Islet precursor cell (in vitro differentiated cells): ENCODE measurements at places on chromosomes 11 and 22.

DNA sequence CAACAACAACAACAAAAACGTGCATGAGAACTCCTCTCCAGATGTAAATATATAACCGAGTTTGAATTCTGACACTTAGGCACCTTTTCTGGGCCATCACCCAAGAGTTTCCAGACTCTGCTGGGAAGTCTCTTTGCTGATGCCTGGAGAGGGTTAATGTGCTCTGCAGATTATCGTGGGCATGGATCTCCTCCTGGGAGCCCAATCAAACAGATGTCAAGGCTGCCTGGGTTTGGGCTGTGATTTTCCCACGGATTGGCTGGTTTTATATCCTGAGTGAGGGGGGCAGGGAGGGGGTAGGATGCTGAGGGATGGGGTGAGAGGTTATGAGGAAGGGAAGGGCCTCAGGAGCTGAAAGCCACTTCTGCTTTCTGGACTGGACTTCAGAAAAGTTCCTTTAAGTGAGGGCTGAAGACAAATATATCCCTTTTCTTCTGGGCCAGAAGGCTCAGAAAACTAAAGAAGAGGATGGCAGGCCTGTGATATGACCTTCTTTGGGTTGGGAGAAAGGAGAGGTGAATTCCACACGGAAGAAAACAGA lies 4.2 kb downstream of the ELF5 start:
- DNase-seq: no peak

GRCh38 chr22:28019360-28019759 lies 100.3 kb upstream of the PITPNB start:
- no peak for DNase-seq

- no peak for DNase-seq
These were observed 9.9 kb upstream of the SLC37A2 start for GRCh38 chr11:125053167-125053566.

DNA sequence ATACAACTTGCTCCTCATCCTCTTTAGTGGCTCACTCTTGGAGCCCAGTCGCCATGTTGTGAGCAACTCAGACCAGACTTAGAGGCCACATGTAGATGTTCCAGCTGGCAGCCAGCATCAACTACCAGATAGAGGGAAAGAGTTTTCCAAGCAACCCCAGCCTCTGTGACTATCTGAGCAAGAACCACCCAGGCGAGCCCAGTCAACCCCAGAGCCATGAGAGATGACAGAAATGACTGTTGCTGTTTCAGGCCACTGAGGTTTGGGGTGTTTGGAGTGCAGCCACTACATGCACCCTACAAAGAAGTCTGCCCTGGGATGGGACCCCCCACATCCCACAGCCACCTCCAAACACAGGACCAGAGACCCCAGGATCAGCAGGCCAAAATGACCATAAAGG lies 24.8 kb upstream of the CLDN5 start:
- DNase-seq: no peak

GRCh38 chr11:13303668-13304649 lies 26.4 kb downstream of the BMAL1 start:
- no peak for DNase-seq

GRCh38 chr11:126781942-126782341 lies 218.6 kb downstream of the KIRREL3 start:
- DNase-seq: no peak

GRCh38 chr11:91158891-91159537 lies 936.2 kb upstream of the CHORDC1 start:
- DNase-seq: no peak

DNA sequence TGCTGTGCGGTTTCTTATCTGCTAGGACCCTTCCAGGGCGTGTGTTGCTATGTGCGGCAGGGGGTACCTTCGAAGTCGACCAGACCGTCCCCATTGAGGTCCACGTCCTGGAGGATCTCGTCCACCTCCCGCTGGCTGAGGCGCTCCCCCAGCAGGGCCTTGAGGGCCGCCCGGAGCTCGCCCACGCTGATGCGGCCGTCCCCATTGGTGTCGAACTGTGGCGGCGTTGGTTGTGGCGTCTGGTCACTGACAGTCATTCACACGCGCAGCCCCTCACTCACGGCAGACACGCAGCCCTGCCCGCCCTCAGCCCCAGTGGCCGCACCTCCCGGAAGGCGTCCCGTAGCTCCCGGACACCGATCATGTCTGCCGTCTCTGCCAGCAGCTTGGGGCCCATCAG lies 3.5 kb downstream of the CABP2 start:
- no peak for DNase-seq

- DNase-seq: no peak
These were observed 2.8 kb downstream of the USH1C start for GRCh38 chr11:17541330-17541885.

GRCh38 chr22:38219632-38220031 lies 17.8 kb downstream of the MAFF start:
- DNase-seq: no peak

- DNase-seq: no peak
These were observed 20.0 kb downstream of the GUCY1A2 start for GRCh38 chr11:106998116-106998915.

DNA sequence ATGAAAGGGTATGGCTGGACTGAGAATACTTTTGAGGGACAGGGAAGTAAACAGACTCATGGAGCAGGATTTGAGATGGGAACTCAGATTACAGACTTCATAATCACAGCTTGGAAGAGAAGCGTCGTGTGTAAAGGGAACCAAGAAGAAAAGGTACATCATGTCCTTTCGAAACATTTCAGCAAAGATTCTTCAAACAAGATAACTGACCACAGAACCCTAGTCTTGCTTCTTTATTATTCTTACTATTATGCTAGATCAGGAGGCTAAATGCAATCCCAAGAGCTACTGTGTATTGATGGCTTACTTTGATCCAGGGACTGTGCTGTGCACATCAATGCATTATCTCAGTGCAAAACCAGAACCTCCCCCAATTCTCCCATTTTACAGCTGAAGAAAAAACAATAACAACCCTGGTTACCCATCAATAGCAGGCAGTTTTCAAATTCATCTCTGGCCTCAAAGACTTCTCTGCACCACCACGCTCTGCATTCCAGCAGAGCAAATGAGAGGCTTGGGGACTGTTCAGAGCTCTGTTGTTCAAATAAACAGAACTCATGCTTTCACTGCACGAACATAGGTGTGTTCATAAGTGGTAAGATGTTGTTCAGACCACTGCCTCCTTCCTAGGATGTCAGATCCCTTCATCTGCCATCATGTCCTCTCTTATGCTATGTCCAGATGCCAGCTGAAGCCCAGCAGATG lies 104.8 kb upstream of the NAV2 start:
- DNase-seq: peak; percentile 36

- no peak for DNase-seq
These were observed 10.3 kb upstream of the CCDC86 start for GRCh38 chr11:60831501-60832079.

GRCh38 chr11:19696073-19696472 lies 16.6 kb upstream of the NAV2 start:
- DNase-seq: no peak

- DNase-seq: peak; percentile 41
These were observed 228.5 kb upstream of the B3GAT1 start for GRCh38 chr11:134640536-134640935.

DNA sequence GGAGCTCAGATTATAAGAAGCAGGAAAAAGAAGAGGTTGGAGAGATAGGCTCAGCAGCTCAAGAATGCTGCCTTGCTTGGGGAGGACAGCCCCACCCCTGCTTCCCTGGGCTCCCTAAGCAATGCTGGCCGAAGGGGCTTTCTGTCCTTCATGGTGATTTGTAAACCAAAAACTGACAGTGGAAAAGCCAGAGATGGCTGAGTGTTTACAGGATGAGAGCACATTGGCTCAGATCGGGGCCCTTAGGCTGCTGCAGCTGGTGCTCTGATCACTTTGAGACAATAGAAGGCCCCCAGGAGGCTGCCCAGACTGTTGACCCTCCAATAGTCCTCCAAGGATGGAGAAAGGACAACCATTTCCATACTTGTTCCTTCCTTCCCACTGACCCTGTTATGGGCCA lies 28.8 kb upstream of the AMOTL1 start:
- no peak for DNase-seq

DNA sequence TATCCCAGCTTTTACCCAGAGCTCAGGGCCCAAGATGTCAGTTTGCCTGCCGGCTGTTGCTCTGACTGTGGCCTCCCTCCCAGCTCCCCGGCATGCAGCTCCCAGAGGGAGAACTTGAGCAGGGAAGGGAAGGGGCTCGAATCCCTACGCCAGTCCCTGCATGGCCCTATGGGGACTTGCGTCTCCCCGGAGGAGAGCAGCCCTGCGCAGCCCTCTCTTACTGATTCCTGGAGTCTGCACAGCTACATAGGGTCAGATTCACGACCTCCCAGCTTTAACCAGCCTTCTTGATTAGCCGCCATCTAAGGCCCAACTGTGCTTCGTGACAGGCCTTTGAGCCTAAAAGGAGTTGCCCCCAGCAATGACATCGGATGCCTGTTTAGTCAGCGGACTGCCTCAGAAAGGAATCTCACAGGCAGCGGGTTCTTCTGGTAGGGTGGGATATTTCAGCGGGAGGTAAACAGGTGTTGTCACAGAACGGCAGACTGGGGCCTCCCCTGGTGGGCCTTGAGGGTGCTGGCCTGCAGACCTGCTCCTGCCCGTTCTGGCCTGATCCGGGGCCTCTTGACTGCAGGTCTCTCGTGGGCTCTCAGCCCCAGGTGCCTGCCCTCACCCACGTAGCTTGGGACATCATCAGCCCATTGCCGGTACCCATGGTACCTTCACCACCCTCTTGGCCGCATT lies 43.8 kb upstream of the KCNQ1OT1 start:
- peak; percentile 76 for DNase-seq

- no peak for DNase-seq
These were observed 38.3 kb upstream of the CCDC34 start for GRCh38 chr11:27401280-27401832.

GRCh38 chr11:57547854-57548377 lies 10.5 kb downstream of the SMTNL1 start:
- no peak for DNase-seq

GRCh38 chr11:116107229-116107628 lies 603.0 kb upstream of the CADM1 start:
- DNase-seq: no peak
